ENCODE measurements at places on chromosomes 2 and 18.
A peak's percentile ranks its signal among the peaks of the same experiment; 100 is the strongest.

- DNase-seq: no peak
These were observed 15.5 kb upstream of the ARL5A start for GRCh38 chr2:151843691-151844061.

- no peak for DNase-seq
These were observed 54.0 kb downstream of the MEIS1 start for GRCh38 chr2:66488946-66489345.

DNA sequence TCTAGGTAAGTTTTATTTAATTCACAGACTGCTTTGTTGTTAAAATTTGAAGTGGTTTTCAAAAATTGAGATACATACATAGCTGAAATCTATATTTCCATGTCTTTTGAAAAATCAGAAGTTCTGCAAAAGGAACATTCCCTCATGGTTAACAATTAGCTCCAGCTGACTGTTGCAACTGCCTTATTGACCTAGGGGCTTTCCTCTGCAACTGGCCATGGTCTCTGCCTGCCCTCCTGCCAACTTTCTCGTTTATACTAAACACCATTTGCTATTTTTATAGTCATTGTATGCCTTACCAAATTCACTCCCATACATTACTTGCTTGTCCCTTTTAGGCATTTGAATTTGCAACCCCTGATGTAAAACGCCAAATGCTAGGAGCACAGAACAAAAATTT lies 107.2 kb downstream of the PID1 start:
- no peak for DNase-seq

DNA sequence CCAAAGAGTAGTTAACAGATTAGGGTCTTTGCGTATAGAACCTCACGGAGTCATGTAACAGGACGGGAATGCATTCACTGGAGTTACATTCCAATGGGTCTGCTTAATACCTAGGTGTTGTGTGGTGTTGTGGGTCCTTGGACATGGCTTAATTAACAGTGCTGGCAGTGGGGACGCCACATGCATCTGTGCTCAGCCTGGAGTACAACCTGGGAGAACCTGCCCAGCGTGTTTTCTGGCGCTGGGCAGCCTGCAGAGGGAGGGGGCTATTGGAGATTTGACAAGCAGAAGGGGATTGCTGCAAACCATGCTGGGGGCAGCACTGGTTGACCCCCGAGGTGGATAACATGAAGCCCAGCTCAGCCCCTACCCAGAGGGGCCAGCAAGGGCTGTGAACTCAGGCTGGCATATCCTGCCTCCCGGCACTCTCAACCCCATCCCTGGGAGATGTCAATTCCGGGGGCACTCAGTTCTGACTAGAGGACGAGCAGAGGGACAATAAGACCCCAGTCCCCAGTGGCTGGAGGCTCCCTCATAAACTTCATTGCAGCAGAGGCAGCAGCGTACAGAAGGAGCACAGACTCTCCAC lies 29.3 kb upstream of the COPS8 start:
- DNase-seq: no peak

DNA sequence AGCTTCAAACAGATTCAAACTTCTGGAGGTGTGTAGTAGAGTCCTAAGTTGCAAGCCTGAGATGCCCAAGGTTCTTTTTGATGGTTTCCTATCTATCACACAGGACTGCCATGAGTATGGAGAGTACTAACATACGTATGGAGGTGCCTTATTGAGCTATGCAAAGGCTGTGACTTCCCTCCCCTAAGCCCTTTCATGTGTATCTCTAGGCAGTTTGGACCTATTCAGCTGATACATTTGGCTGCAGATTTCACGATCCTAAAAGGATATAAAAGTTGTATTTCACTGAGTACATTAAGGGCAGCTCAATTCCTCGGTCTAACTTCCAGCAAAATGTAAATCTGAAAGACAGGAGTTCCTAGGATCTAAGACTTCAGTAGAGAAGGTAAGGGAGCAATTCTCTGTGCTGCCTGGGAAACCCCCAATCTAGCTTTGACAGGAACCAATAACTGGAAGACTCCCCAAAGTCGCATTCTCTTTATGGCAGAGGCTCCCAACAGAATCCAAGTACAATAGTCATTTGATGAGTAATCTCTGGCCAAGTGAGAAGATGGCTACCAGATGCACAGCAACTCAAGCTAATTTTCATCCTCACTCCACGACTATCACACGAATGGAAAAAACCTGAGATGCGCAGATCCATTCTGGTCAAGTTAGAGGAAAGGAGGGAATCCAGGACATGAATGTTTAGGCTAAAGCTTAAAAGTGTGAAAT lies 83.8 kb downstream of the ATL2 start:
- DNase-seq: no peak

DNA sequence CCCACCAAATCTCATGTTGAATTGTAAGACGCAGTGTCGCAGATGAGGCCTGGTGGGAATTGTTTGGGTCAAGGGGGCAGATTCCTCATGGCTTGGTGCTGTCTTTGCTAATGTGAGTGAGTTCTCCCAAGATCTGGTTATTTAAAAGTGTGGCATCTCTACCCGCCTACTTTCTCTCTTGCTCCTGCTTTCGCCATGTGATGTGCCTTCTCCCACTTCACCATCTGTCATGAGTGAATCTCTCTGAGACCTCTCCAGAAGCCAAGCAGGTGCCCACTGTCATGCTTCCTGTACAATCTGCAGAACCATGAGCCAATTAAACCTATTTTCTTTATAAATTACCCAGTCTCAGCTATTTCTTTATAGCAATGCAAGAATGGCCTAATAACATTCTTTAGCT lies 246.6 kb upstream of the CDH20 start:
- DNase-seq: no peak

GRCh38 chr18:58390399-58390798 lies 238.5 kb downstream of the ALPK2 start:
- no peak for DNase-seq

GRCh38 chr2:55743583-55743982 lies 49.9 kb upstream of the PNPT1 start:
- DNase-seq: no peak

DNA sequence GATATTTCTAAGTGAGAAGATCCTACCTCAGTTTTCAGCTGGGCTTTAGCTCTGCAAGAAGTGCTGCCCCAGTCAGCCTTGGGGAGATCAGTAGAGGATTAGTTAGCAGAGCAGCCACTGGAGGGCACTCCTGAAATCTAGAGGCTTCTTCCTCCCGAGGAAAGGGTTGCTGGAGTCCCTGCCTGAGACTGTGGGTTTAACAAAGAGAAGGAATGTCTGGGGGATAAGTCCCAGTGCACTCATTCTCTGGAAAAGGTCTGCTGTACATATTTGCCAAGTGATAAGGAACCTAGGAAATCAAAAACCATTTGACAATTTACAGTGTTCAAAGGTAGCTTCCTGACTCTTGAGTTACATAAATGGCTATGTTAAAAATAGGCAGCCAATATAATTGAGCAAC lies 207.2 kb downstream of the SLC8A1 start:
- DNase-seq: peak; percentile 59

DNA sequence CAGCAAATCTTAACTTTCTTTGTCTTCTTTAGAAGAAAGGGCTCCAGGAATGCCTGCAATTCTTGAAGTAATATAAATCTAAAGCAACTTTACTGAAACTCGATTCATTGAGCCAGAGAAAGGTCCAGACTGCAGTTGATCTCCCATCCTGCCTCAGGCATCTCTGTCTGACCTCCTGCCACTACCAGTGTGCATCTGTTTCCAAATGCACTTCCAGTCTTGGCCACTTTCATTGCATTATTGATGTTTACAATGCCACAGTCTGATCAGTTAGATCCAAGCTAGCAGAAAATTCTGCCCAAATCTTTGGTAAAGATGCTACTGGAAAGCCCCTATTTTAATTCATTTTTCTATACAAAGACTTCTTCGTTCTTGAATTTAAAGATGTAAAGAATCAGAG lies 158.0 kb downstream of the RAPGEF4 start:
- no peak for DNase-seq

- DNase-seq: no peak
These were observed 148.0 kb upstream of the SLC14A2 start for GRCh38 chr18:45467293-45467692.

GRCh38 chr18:5419030-5419429 lies 123.5 kb upstream of the ZBTB14 start:
- DNase-seq: no peak

DNA sequence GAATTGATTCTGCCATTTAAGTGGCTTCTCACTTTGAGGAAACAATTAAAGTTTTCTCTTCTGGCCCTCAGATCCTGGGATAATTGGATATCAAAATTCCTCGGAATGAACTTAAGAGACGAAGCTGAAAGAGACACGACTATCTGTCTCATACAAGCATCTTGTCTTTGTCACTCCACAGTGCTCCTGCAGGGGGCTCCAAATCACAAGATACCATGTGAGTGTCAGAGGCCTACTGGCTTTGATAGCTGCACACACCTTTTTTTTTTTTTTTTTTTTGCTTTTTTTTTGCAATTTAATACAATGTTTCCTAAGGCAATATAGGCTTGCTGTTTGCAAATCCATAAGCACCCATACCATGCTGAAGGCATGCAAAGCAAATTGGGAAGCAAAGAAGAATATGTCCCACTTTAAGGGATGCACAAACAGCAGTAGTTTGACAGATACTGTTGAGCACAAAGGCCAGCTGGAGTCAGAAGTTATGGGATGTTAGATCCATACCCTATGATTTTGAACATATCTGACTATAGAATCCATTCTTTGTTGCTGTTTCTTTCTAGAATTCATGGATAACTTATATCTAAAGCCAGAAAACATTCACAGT lies 109.0 kb upstream of the CBLN2 start:
- DNase-seq: peak; percentile 56

- peak; percentile 79 for DNase-seq
These were observed 260.8 kb downstream of the TGIF1 start for GRCh38 chr18:3710712-3711301.

- no peak for DNase-seq
These were observed 214.2 kb upstream of the ACVR2A start for GRCh38 chr2:147630585-147630984.

DNA sequence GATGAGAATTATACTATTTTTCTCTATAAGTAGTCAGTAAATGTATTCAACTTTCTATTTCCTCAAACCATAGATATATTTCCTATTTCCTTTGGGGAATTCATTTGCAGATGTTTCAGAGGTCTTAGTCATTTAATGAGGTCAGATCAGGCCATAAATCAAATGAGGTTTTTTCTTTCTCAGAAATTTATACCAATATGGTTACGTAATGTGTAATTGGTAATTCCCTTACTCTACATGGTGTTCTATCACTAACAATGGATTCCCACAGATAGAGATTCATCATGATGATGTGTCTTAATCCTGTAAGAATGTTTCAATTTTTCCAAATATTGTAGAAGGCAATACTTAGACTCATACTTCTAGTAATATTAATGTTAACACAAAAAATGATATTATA lies 108.0 kb downstream of the DPP4 start:
- DNase-seq: no peak

GRCh38 chr2:241767464-241768250 lies 9.0 kb upstream of the GAL3ST2 start:
- no peak for DNase-seq

DNA sequence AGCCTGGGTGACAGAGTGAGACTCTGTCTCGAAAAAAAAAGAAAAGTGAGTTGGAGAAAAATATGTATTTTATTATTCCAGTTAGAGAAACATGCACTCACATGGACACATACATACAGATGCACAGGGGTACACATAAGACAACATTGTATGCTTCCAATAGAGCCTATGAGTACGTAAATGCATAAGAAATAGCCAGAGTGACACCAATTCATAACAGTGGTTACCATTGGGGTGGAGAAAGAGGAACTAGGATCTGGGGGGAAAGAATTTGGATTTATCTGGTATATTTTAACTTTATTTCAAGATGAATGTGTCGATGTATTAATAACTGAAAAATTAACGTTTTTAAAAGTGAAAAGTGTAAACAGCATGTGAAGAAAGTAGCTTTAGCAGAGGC lies 16.1 kb downstream of the IL36A start:
- DNase-seq: no peak

GRCh38 chr2:18849841-18850578 lies 260.6 kb upstream of the NT5C1B start:
- no peak for DNase-seq

DNA sequence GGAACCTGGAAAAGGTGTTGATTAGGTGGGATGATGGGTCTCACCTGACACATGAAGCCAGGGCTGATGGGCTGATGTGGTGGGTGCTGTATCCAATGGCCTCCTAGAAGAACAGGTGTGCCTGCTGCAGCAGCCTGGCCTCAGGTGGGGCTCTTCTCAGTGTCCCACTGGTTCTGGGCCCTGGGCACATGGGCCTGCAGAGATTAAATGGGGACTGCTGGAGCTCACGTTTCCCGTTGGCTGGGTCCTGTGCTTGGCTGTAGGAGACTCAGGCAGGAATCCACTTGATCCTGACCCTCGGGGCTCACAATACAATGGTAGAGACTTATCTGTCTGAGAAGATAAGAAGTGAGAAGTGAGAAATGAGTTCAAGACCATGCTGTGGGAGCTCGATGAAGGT lies 170.9 kb downstream of the KCNS3 start:
- no peak for DNase-seq

DNA sequence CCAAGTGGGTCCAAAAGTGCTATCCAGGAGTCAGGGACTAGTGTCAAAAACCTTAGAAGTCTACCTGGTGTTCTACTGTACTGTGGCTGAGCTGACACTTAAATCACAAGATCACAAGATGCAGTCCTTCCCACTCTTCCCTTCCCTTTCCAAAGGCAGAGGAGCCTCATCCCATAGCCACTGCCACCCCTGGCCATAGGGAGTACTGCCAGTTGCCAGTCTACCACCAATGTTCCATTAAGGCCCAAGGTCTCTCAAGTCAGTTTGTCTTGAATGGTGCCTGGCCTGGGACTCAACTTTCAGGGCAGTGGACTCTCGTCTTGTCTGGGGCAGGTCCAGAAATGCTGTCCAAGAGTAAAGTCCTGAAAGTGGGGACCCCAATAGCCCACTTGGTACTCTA lies 585.6 kb downstream of the NUP35 start:
- no peak for DNase-seq

DNA sequence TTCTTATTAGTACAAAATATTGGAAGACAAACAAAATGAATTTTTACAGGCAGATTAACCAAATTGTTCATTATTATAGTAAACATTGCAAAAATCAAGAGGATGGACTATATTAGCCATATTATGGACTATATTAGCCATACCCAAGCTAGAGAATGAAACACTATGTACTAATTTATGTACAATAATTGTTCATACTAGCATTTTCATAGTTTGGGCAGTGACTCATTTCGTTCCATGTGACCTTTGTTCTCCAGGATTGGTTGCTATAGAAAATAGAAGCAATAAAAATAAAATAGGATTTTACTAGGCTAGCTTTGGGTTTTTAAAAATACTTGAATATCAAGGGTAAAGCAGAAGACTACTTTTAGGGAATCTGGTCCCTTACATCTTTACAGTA lies 176.8 kb downstream of the ZEB2 start:
- DNase-seq: no peak

DNA sequence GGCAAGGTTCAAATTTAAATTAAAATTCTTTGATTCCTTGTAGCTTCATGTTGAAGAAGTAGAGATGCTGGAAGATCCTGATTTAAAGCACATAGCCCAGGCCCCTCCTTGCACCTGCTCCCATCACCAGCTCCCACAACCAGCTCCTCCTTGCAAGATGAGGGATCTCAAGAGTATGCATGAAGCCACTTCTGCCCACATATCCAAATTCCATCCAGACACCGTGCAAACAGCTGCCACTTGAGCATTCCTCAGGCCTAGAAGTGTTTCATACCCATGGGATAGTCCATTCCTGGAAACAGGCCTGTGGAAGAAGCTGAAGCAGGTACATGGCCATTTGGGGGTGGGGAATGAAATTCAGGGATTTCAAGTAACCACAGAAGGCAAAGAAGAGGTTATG lies 32.4 kb upstream of the ITPRID2 start:
- no peak for DNase-seq

Data from HL-60 (cell line).